ENCODE measurements at places on chromosomes 7 and 10.

GRCh38 chr10:128881086-128881485 is 586.0 kb upstream of the MGMT start:
- no peaks in the 10 kb centered on the region for H3K4me1 ChIP-seq
- no peak overlapping the region for H3K27ac ChIP-seq
- no peak overlapping the region for H3K4me3 ChIP-seq

DNA sequence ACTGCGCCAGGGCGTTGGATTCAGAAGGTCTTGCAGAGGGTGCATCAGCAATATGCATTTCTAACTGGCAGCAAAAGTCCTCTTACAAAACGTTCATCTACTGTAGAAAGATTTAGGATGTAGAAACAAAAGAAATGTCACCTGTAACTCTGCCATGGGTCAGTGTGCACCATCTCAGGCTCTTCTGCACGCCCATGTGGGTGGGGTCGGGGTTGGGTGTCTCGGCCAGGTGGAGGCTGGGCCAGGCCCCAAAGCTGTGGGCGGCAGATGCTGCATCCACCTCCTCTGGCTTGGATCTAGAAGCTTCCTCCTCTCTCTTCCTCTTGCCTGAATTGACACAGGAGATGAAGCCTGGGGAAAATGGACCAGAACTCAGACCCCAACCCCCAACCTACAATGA is 111.3 kb upstream of the PPP2R2D start:
- H3K4me1 ChIP-seq: no peaks in the 10 kb centered on the region
- no peaks in the 10 kb centered on the region for H3K36me3 ChIP-seq
- no peak for DNase-seq
- H3K27me3 ChIP-seq: peaks cover 4% of the 10 kb centered on the region
- no peak overlapping the region for H3K4me3 ChIP-seq

DNA sequence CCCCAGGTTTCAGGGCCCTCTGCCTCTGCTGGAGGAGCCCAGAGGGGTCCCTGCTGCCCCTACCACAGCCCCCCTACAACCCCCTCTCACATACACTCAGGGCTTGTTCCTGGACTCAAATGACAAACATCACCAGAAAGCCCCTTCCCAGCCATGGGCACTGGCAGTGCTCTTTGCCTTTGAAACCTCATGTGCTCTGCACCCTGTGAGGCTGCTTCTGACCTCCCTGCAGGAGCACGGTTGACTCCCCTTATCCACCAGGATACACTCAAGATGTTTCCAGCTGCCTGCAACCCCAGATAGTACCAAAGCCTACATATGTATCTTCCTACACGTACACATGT is 3.5 kb upstream of the ADIRF start:
- H3K27ac ChIP-seq: no peak overlapping the region
- H3K4me1 ChIP-seq: peaks cover 53% of the 10 kb centered on the region
- no peak overlapping the region for H3K4me3 ChIP-seq
- H3K27me3 ChIP-seq: peaks cover 3% of the 10 kb centered on the region
- no peaks in the 10 kb centered on the region for H3K36me3 ChIP-seq

DNA sequence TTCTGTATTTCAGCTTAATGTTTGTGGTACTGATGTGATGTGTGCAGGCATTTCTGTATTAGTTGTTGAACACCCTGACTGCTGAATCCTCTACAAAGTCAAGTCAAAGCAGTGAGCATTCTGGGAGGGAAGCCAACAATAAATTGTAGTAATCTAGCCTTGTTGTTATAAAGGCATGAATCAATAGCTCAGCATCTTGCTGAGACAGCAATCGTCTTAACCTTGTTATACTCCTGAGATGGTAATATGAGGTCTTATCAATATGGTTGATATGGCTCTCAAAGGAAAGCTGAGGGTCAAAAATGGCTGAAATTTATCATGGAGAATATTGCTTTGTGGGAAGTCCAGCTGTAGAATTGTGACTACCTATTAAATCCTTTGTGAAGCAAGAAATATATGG is 299.4 kb downstream of the DNAJB9 start:
- DNase-seq: no peak
- no peaks in the 10 kb centered on the region for H3K36me3 ChIP-seq
- H3K4me3 ChIP-seq: no peak overlapping the region
- no peaks in the 10 kb centered on the region for H3K27me3 ChIP-seq
- H3K4me1 ChIP-seq: no peaks in the 10 kb centered on the region

GRCh38 chr10:89651916-89652573 is 7.0 kb upstream of the PANK1 start:
- H3K36me3 ChIP-seq: no peaks in the 10 kb centered on the region
- no peak overlapping the region for H3K27ac ChIP-seq
- peaks cover 10% of the 10 kb centered on the region for H3K4me1 ChIP-seq
- H3K4me3 ChIP-seq: no peak overlapping the region
- peaks cover 6% of the 10 kb centered on the region for H3K27me3 ChIP-seq

DNA sequence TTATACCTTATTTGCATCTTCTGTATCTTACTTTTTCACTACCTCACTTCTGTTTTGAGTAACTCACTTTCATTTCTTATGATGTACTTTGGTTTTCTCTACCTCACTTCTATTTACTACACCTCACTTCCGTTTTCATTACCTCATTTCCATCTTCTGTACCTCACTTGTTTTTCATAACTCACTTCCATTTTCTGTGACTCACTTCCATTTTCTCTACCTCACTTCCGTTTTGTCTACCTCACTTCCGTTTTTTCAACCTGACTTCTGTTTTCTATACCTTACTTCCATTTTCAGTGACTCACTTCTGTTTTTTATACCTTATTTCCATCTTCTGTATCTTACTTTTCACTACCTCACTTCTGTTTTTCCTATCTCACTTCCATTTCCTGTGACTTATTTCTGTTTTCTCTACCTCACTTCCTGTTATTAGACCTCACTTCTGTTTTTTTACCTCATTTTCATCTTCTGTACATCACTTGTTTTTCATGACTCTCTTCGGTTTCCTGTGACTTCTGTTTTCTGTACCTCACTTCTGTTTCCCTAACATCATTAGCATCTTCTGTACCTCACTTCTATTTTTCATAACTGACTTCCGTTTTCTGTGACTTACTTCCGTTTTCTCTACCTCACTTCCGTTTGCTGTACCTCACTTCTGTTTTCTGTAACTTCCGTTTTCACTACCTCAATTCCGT is 493.1 kb upstream of the AKR1E2 start:
- no peak overlapping the region for H3K4me3 ChIP-seq
- no peak for DNase-seq
- no peaks in the 10 kb centered on the region for H3K27me3 ChIP-seq
- H3K27ac ChIP-seq: no peak overlapping the region
- H3K36me3 ChIP-seq: no peaks in the 10 kb centered on the region

GRCh38 chr7:100859856-100860255 is 7.3 kb upstream of the TRIP6 start:
- no peak overlapping the region for H3K27ac ChIP-seq
- H3K27me3 ChIP-seq: no peaks in the 10 kb centered on the region
- H3K4me3 ChIP-seq: no peak overlapping the region
- peaks cover 15% of the 10 kb centered on the region for H3K36me3 ChIP-seq
- H3K4me1 ChIP-seq: no peaks in the 10 kb centered on the region

DNA sequence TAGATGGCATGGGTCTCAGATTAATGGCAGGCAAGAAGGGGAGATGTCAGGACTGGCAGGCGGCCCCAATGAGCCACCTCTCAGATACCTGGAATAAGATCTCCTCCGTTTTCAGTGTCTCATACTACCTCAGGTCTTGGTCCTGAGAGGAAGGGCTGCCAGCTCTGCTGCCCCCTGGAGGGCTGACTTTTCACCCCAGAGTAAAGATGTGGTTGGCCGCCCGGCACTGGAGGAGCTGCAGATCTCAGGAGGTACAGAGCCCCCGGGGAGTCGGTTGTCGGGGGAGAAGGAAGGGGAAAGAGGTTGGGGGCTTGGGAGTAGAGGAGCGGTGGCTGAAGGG is 642 bp upstream of the COL13A1 start:
- H3K27ac ChIP-seq: peak overlapping the region; percentile 52
- peak; percentile 30 for DNase-seq
- peaks cover 6% of the 10 kb centered on the region for H3K36me3 ChIP-seq
- peak overlapping the region; percentile 91 for H3K4me3 ChIP-seq
- H3K4me1 ChIP-seq: peaks cover 60% of the 10 kb centered on the region

DNA sequence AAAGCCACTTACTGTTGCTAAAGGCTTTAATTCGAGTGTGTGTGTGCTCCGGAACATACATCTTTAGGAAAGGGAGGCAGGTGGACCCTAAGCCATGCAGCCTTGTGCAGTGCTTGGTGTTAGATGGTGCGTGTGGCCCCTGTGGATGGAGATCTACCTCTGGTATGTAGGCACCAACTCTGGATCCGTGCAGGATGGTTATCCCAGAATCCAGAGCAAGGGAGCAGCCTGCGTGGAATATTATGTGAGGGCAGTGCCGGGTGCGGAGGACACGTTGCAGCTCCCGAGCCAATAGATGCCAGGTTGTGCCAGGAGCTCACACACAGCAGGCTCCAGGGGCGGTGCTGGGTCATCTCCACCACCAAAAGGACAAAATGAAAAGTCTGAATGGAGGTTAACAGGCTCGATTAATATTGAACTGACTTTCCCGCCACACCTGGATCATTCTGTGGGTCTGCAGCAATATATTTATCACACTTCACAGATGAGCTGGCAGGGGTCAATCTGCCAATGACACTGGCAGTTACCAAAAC is 143.0 kb upstream of the NPS start:
- peaks cover 3% of the 10 kb centered on the region for H3K27me3 ChIP-seq
- peaks cover 23% of the 10 kb centered on the region for H3K36me3 ChIP-seq
- H3K27ac ChIP-seq: no peak overlapping the region
- H3K4me3 ChIP-seq: no peak overlapping the region
- peaks cover 28% of the 10 kb centered on the region for H3K4me1 ChIP-seq

DNA sequence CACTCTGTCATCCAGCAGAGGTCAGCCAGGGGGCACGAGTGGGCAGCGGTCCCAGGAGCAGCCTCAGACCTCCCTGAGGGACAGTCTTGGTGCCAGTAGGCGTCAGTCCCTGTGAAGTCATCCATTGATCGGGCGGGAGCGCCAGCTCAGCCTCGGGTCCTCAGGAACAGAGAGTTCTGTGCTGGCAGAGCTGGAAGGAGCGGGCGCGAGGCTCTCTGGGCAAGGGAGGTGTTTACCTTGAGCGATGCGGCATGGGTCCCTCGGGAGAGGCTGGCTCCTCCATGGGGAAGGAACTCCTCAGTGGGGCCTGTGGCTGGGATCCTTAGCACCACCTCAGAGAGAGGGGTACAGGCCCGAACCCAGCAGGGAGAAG is 101.1 kb upstream of the PPIF start:
- peaks cover 50% of the 10 kb centered on the region for H3K4me1 ChIP-seq
- H3K36me3 ChIP-seq: peaks cover 10% of the 10 kb centered on the region
- H3K4me3 ChIP-seq: no peak overlapping the region

DNA sequence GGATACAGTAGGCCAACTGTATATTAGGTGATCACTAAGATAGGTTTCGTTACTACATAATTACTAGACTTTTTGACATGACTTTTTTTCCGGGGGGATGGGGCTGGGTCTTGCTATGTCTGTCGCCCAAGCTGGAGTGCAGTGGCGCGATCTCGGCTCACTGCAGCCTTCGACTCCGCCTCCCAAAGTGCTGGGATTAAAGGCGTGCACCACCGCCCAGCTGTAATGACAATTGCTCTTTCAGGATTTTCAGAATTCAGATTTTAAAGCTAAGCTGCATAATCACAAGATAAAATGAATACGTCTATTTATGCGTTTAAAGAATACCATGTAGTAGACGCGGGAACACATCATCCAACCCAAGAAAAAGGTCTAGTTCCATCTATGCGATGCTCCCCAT is 982 bp downstream of the IDI1 start:
- H3K4me1 ChIP-seq: peaks cover 39% of the 10 kb centered on the region
- peaks cover 16% of the 10 kb centered on the region for H3K36me3 ChIP-seq

- H3K27me3 ChIP-seq: peaks cover 15% of the 10 kb centered on the region
- no peak for DNase-seq
- H3K4me1 ChIP-seq: peaks cover 18% of the 10 kb centered on the region
- H3K27ac ChIP-seq: no peak overlapping the region
- no peaks in the 10 kb centered on the region for H3K36me3 ChIP-seq
Observed at GRCh38 chr7:55587687-55588378, 15.5 kb upstream of the VOPP1 start.

GRCh38 chr10:83657487-83657886 is 481.8 kb upstream of the GHITM start:
- no peak overlapping the region for H3K27ac ChIP-seq
- no peaks in the 10 kb centered on the region for H3K36me3 ChIP-seq
- no peak overlapping the region for H3K4me3 ChIP-seq
- no peaks in the 10 kb centered on the region for H3K4me1 ChIP-seq

DNA sequence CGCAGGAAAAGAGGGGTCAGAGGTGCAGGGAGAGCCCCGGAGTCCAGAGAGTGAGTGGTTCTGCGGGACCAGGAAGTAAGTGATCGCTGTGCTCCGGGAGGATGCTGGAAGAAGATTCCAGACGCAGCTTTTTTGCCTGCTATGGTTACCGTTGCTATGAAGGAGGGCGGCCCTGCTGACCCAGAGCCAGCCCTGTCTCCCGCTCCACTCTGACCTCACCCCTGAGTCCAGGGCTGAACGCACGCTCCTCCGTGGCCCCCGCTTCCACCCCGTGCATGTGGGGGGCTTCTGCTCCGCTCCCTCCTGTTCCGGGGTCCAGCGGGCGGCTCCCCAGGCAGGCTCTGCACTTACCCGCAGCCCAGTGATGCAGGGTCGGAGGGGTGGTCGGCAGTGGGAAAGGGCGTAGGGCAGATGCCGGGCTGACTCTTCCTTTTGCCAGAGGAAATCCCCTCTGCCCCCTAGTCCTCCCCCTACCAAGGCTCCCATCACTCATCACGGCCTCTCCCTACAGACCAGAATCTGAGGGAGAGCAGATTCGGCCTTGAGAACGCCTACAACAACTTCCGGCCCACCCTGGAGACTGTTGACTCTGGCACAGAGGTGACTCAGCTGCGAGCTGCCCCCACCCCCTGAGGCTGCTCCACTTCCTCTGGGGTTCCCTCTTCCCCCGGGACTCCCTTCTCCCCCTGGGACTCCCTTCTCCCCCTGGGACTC is 2.7 kb upstream of the MUC17 start:
- H3K4me1 ChIP-seq: peaks cover 10% of the 10 kb centered on the region
- peak overlapping the region; percentile 90 for H3K4me3 ChIP-seq
- peak overlapping the region; percentile 100 for H3K27ac ChIP-seq
- DNase-seq: peak; percentile 92
- peaks cover 5% of the 10 kb centered on the region for H3K36me3 ChIP-seq

DNA sequence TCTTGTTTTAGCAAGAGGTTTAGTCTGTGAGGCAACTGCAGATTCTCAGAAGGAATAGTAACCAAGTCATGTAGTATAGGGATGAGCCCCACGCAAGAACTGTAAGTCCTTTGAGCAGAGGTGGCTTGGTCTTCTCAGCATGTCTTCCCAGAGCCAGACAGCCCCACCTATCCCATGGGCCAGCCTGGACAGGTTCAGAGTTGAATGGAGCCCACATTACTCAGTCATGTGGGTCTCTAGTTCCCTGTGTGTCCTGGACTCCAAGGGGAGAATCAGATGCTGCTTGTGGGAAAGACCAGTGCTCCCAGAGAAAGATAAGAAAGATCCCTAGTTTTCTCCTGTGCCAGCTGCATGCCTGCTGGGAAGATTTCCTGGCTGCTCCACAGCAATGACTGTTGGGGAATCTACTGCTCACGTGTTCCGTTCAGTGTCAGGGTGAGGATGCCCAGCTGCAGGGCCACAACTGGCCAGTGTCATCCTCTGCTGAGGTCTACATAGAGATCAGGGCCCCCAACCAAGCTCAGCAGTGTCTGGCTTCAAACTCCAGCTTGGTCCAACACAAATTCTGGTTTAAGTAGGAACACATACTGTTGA is 66.9 kb upstream of the UNC5B start:
- H3K27ac ChIP-seq: no peak overlapping the region
- H3K27me3 ChIP-seq: peaks cover 26% of the 10 kb centered on the region
- no peaks in the 10 kb centered on the region for H3K4me1 ChIP-seq
- no peak overlapping the region for H3K4me3 ChIP-seq

GRCh38 chr7:77757589-77757988 is 40.6 kb downstream of the TMEM60 start:
- peaks cover 34% of the 10 kb centered on the region for H3K4me1 ChIP-seq
- no peaks in the 10 kb centered on the region for H3K36me3 ChIP-seq
- no peak overlapping the region for H3K27ac ChIP-seq
- H3K4me3 ChIP-seq: no peak overlapping the region
- no peak for DNase-seq
- no peaks in the 10 kb centered on the region for H3K27me3 ChIP-seq
